ENCODE measurements at places on chromosomes 7 and 10.

- ATAC-seq, result no peak
Measured at GRCh38 chr10:4824791-4825310, 1.2 kb upstream of the AKR1E2 start.

DNA sequence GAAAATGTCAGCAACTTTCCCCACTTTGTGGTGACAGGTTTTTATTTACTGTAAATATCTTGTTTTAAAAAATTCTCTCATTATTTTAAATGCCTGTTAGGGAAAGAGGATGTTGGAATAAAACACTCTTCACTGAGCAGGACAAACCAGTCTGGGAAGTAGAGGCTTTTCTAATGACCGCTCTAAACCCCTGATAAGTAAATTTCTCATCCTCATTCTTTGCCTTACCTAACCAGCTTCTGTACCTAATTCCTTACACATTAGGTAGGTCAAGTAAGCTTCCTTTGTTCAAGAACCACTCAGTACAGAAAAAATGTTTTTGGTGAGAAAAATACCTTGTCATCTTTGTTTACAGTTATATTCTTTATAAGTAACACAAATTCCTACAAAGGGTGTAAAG, 143.6 kb downstream of the GPR85 start:
- ATAC-seq, result no peak

DNA sequence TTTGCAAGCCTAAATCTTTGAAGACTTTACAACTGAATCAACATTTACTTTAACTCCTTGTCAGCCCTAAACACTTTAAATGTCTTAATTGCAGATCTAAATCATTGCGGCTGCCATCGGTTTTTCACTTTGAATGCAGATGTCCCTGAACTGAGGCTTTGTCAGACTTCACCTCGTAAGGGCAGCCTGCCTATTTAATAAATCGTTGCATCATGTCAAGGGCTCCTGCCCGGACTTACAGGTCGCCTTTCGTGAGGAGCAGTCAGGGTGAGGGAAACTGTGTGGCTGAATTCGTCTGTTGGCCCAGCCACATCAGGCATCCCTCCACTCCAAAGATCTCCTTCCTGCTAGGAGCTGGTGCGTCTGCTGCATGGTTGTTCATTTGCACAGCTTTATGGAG, 368.2 kb upstream of the NPVF start:
- no peak for ATAC-seq

- no peak for ATAC-seq
Measured at GRCh38 chr10:62562101-62562500, 187.9 kb downstream of the ZNF365 start.

- ATAC-seq, result no peak
Measured at GRCh38 chr10:75406462-75407223, 5.1 kb upstream of the ZNF503 start.

GRCh38 chr10:58856508-58857240, 319.8 kb upstream of the PHYHIPL start:
- peak; percentile 80 for ATAC-seq

DNA sequence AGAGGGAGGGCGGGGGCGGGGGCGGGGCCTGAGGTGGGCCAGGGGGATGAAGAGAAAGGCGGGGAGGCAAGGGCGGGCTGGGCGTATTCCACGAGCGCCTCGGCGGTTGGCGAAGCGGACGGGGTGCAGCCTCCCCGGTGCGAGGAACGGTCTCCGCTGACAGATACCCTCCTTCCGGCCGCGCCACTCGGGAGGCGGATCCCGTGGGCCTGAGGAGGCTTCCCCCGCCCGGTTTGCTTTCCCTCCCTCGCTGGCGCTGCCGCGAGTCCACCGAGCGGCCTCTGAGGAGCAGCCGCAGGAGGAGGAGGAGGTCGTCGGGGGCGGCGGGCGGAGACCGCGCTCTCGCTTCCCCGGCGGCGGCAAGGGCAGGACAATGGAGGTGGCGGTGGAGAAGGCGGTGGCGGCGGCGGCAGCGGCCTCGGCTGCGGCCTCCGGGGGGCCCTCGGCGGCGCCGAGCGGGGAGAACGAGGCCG, at the start of gene TRIM24:
Gene TRIM24, plus strand, starts transcription at position 84 of the 473 bp plus-strand sequence. Its CDS starts 290 bp downstream, at position 374.
- ATAC-seq, result peak; percentile 96

GRCh38 chr7:18458830-18459229, 36.7 kb upstream of the HDAC9 start:
- no peak for ATAC-seq

DNA sequence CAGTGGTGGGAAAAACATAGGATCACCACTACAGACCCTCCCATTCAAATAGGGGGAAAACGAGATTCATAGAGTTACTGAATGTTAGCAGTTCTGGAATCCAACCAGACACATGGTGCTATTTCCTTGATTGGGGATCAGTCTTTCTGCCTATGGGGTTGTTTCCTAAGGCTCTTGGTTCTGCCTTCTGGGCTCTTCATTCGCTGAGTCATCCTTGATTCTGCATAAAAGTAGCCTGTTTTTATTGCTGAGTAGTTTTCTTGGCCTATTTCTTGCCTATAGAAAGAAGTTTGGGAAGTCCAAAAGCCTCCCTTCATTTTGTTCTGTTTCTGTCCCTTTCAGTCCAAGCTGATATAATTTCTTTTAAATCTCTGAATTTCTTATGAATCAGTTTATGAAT, 99.3 kb upstream of the OIT3 start:
- ATAC-seq, result no peak

DNA sequence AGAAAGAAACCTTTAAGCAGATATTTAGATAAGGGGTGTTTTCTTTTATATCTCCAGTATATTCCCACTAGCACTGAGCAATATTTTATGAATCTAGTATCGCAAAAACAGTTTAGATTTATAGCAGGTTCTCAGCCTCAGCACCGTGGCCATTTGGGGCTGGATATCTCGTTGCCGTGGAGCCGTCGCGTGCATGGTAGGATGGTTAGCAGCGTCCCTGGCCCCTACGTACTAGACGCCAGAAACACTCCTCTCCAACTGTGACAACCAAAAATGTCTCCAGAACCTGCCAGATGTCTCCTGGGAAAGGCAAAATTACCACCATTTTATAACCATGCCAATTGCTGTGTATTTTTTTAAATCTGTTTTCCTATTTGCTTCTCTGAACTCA, 172.9 kb downstream of the CACNB2 start:
- ATAC-seq, result no peak

GRCh38 chr10:79084012-79084971, 15.5 kb downstream of the ZMIZ1 start:
- peak; percentile 85 for ATAC-seq

DNA sequence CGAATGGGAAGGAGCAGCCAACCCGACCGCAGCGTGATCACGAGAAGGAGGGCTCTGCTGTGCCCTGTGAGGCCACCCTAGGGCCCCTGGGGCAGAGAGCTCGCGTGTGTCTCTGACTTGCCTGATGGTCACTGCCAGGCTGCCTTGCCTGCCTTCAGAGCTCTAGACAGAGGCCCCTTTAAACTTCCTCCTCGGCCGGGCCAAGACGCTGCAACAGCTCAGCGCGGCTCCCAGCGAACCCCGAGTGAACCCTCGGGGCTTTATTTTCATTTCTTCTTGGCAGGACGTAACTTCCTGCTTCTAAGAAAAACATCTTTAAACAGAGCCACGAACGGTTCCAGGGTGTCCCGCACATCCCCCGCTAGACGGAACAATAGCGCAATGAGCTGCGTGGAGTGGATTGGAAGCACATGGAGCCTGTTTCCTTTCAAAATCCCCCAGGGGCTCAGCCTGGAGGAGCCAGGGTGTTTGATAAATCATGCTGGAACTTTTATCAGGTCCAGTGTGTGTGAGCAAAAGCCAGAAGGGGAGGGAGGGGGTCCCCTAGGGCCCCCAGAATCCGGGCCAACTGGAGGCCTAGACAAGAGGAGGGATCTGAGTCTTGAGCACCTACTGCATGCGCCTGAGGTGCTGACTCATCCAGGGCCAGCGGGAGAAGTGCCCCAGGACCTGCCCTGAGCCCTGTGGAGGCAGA, 134.1 kb upstream of the GDF10 start:
- peak; percentile 84 for ATAC-seq

GRCh38 chr7:143300959-143301935, 13.1 kb downstream of the CASP2 start:
- ATAC-seq, result no peak

- ATAC-seq, result no peak
Measured at GRCh38 chr7:29884399-29885272, 78.3 kb downstream of the WIPF3 start.

DNA sequence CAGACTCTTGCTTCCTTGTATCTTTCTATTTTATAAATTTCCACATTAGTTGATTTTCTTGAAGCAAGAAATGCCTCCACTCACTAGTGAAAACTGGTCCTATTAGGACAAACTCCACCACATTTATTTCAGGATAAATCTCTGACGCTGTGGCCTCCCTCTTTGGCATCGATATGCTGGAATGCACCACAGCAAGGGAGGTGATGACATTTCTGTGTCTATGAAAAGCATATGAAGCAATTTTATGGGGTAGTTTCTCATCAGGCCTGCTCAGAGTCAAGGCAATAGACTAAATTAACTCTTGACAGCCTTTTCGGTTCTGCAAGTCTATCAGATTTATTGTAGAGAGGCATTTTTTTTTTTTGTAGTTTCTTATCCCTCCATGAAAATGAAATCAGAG, 304.4 kb downstream of the ZEB1 start:
- peak; percentile 49 for ATAC-seq

GRCh38 chr10:69104994-69105790, 17.3 kb downstream of the SRGN start:
- no peak for ATAC-seq

DNA sequence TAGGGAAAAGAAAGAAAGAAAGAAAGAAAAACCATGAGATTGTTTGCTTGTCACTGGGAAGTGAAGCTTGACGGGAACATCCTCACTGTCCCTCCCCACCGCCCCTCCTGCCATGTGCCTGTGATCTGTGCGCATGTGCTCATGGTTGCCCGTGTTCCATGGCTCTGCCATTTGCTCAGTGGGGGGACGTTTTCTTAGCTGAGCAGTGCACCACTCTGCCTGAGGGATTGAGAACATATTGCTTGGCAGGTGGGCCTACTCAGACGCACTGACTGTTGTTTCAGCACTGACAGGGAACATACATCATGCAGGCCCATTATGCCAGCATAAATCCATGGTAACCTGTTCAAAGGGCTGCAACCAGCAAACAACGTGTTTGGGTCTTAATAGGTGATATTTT, 747.9 kb upstream of the GALNT17 start:
- no peak for ATAC-seq

DNA sequence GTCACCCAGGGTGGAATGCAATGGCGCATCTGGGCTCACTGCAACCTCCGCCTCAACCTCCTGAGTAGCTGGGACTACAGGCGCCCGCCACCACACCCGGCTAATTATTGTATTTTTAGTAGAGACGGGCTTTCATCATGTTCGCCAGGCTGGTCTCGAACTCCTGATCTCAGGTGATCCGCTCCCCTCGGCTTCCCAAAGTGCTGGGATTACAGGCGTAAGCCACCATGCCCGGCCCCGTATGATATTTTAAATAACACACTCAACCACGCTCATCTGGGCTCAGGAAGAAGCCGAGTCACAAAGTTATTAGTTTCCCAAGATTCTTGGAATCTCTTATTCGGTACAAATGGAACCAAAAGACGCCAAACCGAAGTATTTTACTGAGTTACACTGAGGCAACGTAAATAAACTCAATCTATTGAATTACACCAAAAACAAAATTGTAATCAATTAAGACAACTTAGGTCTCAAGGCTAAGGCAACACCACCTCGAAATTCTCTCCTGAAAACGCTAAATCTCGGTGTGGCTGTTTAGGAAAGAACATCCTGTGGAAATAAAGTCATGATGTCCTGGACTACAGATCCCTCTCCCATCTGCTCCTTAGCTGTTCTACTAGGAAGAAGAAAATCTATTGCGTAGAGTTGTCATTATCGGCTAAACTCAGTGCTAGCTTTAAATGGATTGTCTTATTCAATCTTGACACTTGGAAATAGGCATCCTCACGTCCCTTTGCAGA, 910 bp downstream of the ARHGAP19 start:
- ATAC-seq, result no peak

GRCh38 chr7:42285383-42285824, 48.4 kb upstream of the GLI3 start:
- ATAC-seq, result no peak

DNA sequence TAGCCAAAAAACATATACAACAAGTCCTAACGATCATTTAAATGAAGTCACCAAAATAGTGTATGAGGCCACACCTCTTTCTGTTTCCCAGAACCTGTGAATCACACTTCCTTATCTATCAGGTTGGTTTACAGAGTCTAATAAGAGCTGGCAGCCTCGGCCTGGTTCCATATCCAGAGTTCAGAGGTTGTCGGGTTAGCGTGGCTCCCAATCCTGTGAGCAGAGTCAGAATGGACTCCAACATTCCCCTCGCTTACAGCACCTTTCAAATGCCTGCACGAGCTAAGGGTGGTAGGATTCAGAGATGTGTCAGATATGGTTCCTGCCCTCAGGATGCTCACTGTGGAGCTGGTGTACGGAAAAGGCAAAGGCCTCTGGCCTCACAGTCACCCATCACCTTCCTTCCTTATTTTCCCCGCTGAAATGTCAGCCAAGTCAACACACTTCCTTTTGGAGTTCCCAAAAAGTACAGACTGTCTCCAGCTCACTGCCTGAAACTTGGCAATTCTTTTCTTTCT, 6.0 kb downstream of the IL15RA start:
- peak; percentile 68 for ATAC-seq

DNA sequence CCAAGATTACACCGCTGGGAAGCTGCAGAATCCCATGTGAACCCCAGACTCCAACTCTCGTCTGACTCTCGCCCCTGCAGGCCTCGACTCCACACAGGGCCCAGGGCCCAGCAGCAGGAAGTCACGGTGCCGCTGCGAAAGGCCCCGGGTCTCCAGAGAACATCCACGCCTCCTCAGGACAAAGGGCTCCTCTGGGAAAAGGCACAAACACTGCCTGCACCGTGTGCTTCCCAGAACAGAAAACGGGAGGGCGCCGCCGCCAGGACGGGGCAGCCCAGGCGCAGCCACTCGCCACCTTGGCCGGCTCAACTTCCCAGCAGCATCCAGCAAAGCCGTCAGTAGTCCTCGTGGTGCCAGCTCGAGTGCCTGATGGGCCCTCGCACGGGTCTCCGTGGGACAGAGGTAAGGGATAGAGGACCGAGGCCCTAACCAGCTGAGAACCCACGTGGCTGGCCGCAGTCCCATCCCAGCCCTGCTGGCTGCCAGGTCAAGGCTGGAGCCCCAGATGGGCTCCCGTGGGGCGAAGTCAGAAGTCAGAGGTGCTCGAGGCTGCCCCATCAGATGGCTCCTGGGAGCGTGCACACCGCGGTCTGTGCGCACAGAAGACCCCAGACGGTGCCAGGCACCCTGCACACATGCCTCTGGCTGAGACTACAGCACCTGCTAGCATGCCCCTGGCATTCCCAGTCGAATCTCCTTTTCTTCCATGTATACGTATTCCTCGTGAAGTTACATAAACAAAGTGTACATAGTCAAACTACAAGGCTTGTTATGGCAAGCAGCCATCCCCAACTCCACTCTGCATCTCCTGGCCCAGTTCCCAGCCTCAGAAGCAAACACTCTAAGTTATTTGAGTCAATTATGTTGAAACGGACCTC, 60.2 kb downstream of the MAD1L1 start:
- ATAC-seq, result peak; percentile 46

- ATAC-seq, result no peak
Measured at GRCh38 chr7:4683884-4684565, 1.9 kb downstream of the FOXK1 start.

GRCh38 chr10:27736396-27736795, 9.2 kb downstream of the MKX start:
- no peak for ATAC-seq

Measured in gastroesophageal sphincter (tissue), 4 donors.